ENCODE measurements at places on chromosomes 4 and X.

DNA sequence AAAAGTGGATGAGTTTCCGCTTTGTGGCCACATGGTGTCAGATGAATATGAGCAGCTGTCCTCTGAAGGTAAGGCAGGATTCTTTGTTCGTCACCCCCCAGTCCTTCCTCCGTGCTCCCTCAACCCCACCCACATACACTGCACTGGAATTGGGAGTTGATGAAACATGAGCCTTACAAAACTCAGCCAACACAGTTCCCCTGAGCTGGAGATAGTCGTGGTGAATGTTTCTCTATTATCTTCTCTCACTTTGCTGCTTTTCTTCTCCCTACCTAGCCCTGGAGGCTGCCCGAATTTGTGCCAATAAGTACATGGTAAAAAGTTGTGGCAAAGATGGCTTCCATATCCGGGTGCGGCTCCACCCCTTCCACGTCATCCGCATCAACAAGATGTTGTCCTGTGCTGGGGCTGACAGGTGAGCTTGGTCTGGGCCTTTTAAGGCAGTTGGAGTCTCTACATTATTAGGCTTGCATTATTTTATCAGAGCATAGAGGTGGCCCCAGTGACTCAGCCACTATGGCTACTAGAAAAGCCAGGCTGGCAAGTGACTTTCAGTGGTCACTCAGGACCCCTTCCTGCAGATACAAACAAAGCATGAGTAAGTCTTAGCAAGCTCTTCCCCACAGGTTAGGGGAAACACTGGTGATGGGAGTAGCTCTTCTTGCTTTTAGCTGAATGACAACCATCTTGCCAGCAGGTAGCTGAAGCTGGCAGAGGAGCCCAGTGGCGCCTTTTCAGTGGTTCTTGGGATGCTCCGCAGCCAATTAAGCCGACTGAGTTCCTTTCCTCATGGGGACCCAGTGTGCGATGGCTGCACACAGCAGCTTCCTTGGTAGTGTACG, 1.6 kb downstream of the RPL10 start:
- no peak for DNase-seq

DNA sequence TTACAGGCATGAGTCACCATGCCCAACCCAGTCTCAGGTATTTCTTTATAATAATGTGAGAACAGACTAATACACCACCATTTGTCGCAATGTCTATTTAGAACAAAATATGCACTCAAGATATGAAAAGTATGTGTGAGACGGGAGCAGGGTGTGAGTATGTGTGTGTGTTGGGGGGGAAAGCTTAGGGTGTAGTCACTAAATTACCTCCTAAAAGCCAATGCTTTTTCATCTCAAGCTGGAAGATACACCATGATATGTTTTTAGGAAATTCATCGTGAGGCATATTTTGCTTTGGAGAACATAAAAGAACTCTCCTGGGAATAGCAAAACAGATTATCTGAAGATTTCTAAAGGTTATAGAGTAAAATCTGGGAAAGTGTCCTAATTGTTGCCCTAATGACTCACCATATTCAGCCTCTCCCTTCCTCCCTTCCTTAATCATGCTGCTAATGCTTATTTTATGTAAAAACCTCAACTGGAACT, 262.7 kb downstream of the PDHA2 start:
- DNase-seq: no peak

DNA sequence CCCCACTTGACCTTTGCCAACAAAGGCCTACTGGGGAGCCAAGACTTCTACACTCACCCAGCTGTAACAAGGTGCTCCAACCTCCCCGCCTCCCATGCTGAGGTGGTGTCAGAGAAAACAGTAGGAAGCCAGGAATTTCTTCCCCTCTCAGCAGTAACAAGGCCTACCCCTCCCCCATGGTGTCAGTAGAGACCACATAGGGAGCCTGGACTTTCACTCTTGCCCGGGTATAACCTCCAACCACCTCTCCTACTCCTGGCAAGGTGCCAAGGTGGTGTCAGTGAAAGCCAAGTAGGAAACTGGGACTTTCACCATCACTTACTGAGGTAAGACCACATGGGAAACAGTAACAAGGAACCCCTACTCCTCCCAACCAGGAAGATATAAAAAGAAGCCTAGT, 93.1 kb downstream of the SLC16A2 start:
- DNase-seq: no peak

DNA sequence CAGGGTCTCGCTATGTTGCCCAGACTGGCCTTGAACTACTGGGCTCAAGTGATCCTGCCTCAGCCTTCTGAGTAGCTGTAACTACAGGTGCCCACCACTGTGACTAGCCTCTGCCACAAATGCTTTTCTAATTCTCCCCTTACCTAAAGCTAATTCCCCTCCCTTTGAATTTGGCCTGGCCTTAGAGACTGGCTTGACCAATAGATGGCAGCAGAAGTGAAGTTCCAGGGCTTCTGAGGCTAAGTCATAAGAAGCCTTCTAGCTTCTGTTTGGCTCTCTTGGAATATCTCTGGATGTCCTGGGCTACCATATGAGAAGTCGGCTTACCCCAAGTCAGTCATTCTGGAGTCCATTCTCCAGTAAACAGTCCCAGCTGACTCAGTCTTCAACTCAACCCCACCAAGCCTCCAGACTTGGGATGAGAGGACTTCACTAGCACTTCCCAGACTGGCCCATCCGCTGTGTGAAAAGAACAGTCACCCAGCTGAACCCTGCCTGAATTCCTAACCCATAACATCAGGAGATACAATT, 61.0 kb downstream of the HPRT1 start:
- DNase-seq: no peak

DNA sequence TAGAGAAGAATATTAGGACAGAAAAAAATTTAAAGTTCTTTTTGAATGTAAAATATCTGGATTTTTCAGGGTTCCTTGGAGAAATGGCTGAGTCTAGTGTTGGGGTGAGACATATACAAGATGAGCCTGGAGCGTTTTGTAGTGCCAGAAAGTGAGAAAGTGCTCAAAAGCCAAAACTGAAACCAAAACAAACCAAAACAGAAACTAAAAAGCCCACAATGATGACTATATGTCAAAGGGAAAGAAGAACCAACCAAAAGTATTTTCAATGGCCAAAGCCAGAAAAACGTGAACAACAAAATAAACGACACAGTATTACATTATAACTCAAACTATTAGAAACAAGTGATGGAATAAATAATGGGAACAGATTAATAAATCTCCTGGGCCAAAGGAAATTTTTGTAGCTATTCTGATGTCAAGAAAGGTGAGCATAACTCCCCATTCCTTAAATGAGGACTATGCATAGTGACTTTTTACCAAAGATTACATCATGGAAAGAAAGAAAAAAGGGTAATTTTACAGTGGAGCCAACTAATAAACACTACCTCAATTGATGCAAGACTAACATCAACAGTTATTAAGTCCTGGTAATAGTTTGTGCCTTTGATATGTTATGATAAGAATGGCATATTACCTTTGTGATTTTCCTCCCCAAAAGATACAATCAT, 1137.6 kb downstream of the C4orf33 start:
- no peak for DNase-seq

GRCh38 chr4:140042634-140043033, 111.3 kb downstream of the MAML3 start:
- DNase-seq: no peak

- DNase-seq: no peak
Measured at GRCh38 chrX:107731831-107732502, 43.6 kb downstream of the TSC22D3 start.

DNA sequence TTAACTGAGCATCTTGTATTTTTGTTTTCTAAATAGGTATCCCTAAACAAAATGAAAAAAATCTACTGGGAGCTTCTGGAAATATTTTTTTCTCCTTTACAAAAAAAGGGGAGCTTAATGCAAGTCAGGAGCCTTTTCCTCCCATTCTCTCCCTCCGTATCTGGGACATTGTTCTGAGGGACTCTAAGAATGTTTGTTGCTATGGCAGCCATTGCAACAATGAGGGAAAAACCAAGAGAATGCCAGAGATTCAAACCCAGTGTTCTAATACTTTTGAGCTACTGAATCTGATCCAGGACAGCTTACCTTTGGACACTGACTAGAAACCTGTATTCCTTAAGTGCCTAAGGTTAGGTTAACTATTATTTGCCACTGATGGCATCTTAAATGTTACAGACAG, 485.7 kb upstream of the HS3ST1 start:
- no peak for DNase-seq

GRCh38 chr4:2226261-2226660, 15.7 kb downstream of the HAUS3 start:
- DNase-seq: no peak

DNA sequence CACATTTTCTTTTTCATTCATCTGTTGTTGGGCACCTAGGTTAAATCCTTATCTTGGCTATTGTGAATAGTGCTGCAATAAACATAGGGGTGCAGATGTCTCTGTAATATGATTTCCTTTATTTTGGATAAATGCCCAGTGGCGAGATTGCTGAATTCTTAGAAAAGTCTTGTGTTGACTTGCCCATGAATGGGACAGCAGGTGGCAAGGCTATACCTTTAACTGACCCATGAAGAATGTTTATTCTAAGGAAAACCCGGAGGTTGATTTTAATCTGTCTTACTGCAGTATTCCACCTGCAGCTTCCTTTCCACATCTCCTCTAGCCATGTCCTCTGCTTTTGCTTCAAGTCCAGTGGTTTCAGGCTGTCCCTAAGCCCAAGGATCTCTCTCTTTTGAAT, 220.6 kb downstream of the SNCA start:
- DNase-seq: no peak
